ENCODE measurements at places on chromosomes 11 and 22. TPM values are rescaled to one million over a fixed set of nuclear protein-coding genes. Genes with fewer than 3 reads are reported as not detected.

The CECR2 gene
- total RNA-seq, result 4.3 TPM

The NCF4 gene
- 6.9 TPM for total RNA-seq

The MPEG1 gene
- total RNA-seq, result 20.9 TPM

The OR5B21 gene
- not detected for total RNA-seq

The BARX2 gene
- total RNA-seq, result not detected

The C22orf42 gene
- not detected for total RNA-seq

The PGM2L1 gene
- 2.4 TPM for total RNA-seq

The JAML gene
- total RNA-seq, result 5.3 TPM

DNA sequence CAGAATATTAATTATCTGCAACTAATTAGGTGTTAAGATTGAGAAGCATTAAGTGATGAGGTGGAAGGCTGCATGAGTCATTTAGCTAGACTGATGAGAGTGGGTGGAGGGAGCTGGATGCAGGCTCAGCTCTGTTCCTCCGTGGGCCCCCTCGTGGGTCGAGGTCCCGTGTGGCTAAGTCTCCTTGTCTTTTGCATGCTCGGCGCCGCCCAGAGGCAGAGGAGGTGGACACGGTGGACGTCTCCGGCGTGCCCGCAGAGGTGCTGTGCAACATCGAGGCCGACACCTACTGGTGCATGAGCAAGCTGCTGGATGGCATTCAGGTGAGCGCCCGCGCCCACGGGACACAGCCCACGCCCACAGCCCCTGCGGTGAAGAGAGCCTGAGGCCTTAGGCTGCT, 211.6 kb downstream of the TBC1D22A start:
- no peak for DNase-seq

GRCh38 chr22:28424427-28425080, 255.1 kb downstream of the TTC28 start:
- DNase-seq, result no peak

GRCh38 chr11:96109331-96110030, 185.6 kb upstream of the MTMR2 start:
- no peak for DNase-seq

GRCh38 chr11:75813124-75813523, 1.9 kb upstream of the UVRAG start:
- no peak for DNase-seq

- DNase-seq, result no peak
Measured at GRCh38 chr11:35584321-35584720, 33.9 kb upstream of the FJX1 start.

DNA sequence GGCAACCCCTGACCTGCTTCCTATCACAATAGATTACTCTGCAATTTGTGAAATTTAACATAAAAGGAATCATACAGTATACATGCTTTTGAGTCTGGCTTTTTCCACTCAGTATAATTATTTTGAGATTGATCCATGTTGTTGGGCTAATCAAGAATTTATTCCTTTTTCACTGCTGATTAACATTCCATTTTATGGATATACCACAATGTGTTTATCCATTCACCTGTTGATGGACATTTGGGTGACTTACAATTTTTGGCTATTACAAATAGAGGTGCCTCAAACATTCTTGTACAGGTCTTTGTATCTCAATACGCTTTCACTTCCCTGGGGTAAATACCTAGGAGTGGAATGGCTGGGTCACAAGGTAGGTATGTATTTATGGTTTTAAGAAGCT, 24.9 kb downstream of the TENM4 start:
- no peak for DNase-seq

DNA sequence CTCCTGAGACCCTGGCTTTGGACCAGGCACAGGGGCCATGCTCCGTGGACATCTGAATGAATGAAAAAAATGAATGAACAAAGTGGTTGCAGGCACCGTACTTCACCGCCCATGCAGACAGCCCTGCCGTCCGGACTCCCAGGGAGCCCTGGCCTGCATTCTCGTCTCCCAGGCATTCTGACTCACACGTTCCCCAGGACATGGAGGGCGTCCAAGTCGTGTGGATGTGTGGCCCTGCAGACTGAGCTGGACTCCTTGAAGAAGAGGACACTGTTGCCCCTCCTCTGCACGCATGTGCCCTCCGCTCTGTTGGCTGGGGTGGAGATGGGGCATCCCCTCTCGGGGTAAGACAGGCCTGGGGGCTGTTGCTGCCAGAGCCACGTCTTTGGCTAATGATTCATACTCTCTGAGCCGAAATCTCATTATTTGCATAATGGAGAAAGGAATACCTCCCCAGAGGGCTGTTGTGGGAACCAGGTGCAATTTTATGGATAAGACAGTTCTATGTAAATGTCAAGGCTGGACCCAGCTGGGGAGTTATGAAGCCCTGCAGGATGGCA, 49.7 kb downstream of the RTL6 start:
- peak; percentile 88 for DNase-seq

DNA sequence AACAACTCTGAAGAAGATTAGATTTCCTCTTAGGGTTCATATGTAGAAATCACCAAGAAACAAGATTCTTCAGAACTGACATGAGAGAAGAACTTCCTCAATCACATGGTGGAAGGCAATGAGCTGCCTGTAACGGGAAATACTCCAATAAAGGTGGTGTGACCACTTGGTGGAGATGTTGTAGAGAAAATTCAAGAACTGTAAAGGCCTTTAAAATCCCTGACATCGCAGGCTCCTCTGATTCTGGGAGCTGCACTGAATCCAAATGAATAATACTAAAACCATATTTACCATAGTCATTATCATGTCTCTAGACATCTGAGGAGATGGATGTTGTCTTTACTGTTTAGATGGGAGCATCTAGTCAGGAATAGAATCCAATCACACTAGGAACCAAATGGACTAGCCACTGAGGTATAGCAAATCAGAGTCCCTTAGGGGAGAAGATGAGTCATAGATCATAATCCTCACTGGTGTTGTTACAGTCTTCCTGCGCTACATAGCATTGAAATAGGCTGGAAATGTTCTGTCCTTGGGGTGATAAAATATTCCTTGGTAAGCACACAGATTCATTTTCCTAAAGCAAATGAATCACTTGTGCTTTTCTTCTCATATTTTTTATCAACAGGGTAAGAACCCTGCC, 321.6 kb upstream of the TENM4 start:
- no peak for DNase-seq

GRCh38 chr11:47415949-47416472, 7.6 kb downstream of the SLC39A13 start:
- DNase-seq, result peak; percentile 90

DNA sequence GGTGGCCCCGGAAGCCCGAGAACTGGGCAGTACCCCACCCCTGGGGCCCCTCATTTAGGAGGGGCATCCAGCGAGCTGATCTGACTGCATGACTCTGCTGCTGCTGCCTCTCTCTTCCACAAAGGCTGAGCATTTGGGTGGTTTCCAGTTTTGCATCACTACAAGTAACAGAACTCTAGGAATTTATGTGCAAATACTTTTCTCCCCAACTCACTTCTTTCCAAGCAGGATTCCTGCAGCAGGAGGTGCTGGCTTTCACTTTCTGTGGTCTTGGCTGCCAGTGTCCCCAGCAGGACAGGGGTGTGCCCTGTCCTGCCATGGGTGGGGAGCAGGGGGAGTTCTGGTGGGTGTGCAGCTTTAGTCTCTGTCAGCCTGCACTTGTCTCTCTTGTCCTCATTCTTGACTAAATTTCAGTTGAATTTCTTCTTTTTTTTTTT, 21.2 kb downstream of the UPB1 start:
- no peak for DNase-seq

DNA sequence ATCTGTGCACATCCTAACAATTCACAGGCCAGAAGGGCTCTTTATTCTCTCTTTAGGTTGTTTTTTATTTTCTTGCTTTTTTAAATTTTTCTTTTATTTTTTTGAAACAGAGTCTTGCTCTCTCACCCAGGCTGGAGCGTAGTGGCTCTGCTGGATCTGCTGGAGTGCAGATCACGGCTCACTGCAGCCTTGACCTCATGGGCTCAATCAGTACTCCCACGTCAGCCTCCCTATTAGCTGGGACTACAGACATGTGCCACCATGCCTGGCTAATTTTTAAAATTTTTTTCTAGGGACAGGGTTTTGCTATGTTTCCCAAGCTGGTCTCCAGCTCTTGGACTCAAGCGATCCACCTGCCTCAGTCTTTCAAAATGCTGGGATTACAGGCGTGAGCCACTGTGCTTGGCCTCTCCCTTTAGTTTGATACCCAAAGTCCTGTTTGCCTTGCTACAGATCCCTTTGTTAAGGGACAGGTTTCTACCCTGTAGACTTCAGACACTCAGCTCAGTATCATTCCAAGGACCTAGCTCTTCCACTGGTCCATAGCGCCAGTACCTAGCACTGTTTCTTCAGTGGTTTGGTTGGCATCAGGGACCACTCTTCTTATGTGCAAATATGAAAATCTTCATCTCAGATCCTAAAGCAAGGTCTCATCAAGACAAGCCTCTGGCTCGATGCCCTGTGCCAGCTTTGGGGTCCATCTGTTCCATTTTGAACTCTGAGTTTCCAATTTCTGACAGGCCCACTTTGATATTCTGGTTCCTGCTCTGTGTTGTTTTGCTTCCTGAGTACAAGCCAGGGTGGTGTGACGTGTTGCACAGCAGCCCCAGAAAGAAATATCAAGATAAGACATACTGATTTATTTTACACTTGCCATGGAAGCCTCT, 211.7 kb downstream of the FAT3 start:
- no peak for DNase-seq

DNA sequence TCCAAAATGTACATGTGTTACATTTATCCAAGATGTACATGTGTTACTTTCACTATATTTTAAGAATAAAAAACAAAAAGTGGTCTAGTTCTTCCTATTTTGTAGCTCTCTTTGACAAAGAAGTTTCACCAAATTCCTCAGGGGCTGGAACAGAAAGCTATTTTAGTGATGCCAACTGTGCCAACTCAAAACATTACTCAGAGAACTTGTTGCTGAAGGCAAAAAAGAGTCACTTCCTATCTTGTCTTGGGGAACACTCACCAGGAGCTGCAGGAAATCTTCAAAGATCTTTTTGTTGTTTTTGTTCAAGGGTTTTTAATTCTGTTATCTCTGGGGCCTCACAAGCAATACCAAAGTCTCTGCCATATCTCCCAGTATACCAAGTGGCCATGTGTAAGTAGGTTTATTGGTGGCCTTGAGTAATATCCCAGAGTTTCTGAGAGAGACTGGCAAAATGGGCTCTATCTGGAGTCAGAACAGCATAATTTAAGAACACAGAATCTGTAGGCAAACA, 13.6 kb upstream of the EED start:
- DNase-seq, result no peak

DNA sequence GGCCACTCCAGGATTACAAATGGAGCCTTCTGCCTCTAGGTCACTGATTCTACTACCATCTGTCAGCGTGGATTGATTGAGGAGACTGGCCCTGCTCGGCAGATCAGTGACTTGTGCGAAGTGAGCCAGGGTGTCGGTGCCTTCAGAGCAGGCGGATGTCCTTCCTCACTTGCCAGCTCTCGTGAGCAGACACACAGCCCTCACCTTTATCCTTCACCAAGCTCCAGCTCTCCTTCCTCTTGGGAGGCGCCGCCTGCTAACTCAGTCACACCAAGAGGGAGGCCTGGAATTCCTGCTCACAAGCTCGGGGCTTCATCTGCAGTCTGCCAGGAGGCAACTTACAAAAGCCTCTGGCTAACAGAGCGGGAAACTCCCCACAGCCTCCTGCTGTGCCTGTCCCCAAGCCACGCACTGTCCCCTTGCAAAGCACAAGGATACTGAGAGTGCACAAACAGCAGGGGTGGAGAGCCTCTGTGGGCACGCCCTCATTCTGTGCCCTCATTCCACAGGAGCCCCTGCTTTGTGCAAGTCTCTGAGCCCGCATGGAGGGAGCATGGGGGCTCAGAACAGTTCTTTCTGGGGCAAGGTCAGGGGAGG, 3.5 kb upstream of the TCF20 start:
- no peak for DNase-seq

DNA sequence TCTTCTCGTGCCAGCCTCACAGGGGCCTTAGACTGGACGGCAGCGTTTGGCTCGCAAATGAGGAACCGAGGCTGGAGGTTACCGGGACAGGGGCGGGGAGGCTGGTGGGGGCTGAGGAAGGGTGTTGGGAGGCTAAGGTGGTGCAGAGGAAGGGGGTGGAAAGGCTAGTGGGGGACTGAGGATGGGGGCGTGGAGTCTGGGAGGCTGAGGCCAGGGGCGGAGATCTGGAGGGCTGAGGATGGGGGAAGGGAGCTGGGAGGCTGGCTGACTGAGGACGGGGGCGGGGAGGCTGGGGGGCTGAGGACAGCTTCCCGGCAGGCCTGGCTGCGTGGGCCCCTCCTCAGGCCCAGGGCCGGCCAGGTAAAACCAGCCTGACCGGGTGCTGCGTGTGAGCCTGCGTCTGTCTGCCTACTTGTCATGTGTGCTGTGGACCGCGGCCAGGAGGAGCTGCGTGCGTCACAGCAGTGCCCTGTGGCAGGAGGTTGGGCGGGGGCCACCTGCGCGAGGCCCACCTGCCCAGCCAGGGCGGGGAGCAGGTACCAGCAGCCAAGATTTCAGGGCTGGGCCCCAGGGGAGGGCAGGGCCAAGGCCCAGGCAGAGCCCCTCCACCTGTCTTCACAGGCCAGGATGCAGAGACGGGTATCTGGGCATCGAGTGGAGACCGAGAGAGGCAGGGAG, 9.4 kb upstream of the PIM3 start:
- no peak for DNase-seq

DNA sequence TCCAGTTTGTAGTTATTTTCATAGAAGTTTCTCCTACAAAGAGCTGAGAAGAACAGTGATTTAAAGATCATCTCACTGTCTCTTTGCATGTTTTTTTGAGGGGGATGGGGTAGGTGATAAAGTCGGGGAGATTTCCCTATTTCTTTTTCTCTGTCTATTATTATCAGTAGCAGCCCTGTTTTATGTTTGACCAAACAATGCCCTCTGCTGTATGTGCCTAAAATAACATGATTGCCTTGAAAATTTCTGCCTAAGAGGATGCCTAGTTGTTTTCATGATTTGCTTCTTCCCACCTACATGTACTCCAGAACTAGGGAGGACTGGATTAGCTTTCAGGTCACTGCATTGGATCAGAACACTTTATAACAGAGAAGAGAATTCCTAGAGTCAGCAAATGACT, 1330.2 kb downstream of the LRRC4C start:
- DNase-seq, result no peak

DNA sequence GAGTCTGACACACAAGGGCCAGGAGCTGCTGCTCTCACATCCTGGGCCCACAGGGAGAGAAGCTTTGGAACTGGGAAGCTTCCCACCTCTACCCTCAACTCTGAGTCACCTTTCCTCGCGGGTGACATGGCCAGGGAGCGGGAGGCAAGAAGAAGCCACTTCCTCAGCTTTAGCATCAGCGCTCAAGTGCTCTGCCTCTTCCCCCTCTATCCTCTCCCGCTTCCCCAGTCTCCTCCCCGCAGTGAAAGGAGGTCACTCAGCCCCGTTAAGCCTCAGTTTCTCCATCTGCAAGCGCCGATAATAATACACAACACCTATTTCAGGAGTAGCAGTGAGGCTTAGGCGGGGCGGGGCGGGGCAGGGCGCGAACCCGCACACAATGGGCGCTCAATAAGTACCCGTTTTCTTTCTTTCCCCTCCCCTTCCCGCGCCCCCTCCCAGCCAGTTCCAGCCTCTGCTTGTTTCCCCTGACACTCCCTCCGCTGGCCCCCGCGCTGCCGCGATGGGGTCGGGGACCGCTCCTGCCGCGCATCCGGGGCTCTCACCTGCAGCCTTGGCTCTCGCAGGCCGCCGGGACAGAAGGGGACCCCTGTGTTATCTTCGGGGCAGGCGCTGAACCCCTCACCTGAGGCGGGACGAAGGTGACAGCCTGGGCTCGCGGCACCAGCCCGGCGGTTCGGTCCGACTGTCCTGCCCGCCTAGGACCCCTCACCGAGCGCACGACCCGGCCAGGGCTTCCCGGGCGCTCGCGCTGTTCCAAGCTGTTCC, 892 bp downstream of the GDPD5 start:
- DNase-seq, result no peak

- DNase-seq, result peak; percentile 88
Measured at GRCh38 chr11:1868636-1869291, 15.9 kb downstream of the LSP1 start.

GRCh38 chr11:10573028-10573427, 4.6 kb upstream of the LYVE1 start:
- no peak for DNase-seq

Data from right cardiac atrium (tissue), 5 donors.